NCI-H1092 treated with DMSO at 0.1 percent for 48 hours (cell line): ENCODE measurements at places on chromosomes 16 and 17.
A peak's percentile ranks its signal among the peaks of the same experiment; 100 is the strongest.

GRCh38 chr17:63476459-63476853, 405 bp upstream of the ACE start:
- peak; percentile 60 for DNase-seq

DNA sequence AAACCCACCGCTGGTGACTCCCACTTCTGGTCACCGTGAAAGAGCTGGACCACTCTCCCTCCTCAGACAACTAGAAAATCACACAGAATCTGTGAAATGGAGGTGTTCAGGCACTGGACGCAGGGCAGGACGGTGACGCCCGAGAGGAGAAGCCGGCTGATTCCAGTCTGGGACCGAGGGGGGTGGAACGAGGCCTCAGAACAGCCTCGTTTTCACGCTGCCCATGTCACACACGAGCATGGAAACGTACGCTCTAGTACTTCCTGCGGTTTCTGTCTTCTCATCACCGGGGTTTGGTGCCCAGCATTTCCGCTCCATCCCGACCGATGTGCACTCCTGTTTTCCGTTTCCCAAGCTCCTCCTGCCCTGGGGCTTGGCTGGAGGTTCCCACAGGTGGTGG, 101.8 kb upstream of the METRNL start:
- DNase-seq: no peak

DNA sequence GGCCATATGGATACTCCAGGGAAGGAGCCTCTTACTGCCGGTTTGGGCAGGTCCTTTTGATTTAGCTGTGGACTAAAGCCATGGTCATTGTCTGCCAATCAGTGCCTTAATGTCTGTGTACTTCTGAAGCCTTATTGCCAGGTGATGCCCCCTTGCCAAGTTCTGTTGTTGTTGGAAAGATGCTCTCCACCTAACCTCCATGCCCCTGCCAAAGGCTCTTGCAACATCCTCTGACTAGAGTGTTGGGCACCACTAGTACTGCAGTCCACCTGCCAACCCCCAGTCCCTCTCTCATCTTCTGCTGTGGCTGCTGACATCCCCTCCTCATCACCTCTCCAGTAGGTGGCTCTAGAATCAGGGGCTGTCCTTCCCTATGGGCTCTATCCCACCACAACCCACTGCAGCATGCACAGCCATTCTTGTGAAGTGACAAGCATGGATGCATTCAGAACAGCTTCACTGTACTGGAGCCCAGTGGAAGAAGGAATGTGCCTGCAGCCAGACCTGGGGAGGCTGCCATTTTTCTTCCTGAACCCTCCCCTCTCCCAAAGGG, 375.3 kb upstream of the CDH5 start:
- no peak for DNase-seq

- DNase-seq: no peak
These were observed 40.7 kb upstream of the DOC2B start for GRCh38 chr17:222172-222571.

DNA sequence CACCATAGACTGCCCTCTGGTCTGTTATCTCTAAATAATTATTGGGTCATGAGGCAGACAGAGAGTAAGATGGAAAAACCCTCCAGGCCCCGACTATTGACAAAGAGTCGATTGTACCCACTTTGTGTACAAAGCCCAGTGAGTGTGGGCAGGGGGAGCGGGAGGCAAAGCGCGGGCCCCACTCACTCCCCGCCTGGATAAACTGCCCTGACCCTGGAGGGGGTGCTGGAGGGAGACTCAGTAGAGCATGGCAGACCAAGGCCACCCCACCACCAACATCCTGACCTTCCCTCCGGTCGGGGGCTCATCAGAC, 11.2 kb upstream of the CPSF4L start:
- DNase-seq: no peak

GRCh38 chr16:83972256-83973008, 4.4 kb downstream of the NECAB2 start:
- DNase-seq: no peak
